ENCODE measurements at places on chromosomes 3 and 15. TPM values are rescaled to one million over a fixed set of nuclear protein-coding genes. Genes with fewer than 3 reads are reported as not detected.

DNA sequence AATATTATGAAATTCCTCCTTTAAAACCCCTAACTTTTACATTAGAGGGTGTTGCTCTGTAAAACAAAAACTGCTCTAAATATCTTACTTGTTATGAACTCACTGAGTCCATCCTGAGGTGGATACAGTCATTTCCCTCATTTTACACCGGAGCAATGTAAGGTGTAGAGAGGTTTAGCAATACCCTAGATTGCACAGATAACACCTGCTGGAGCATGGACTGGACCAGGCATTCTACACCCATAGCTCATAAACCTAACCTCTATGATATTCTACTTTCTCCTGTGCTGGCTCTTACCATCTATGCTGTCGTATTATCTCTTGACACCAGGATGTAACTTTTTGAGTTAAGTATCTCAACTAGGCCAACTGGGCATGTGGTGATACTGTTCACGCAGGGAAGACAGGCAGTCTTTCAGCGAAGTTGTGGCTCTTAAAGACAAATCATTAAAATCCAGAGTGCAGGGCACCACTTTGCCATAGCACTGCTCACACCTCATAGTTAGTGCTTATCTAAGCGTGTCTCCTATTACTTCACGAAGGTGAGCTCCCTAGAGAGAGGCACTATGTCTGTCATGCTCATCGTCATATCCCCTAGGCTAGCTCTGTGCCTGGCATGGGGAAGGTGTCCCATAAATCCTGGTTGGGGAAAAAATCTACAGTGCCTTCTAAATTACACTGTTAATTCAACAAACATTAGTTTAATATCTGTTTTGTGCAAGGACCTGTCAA lies 100.1 kb upstream of the SLC2A2 start:
- no peak overlapping the region for H3K4me3 ChIP-seq
- no peaks in the 10 kb centered on the region for H3K36me3 ChIP-seq
- no peaks in the 10 kb centered on the region for H3K27me3 ChIP-seq

- no peaks in the 10 kb centered on the region for H3K36me3 ChIP-seq
- DNase-seq = no peak
- H3K27me3 ChIP-seq = peaks cover 39% of the 10 kb centered on the region
Observed at GRCh38 chr3:24829629-24830229, 335.1 kb upstream of the THRB start.

- no peaks in the 10 kb centered on the region for H3K4me1 ChIP-seq
- H3K4me3 ChIP-seq = no peak overlapping the region
- H3K27me3 ChIP-seq = no peaks in the 10 kb centered on the region
- no peak for DNase-seq
- no peaks in the 10 kb centered on the region for H3K36me3 ChIP-seq
Observed at GRCh38 chr15:73165435-73165834, 113.2 kb downstream of the NEO1 start.

- no peaks in the 10 kb centered on the region for H3K27me3 ChIP-seq
- no peak for DNase-seq
- no peak overlapping the region for H3K27ac ChIP-seq
- no peak overlapping the region for H3K4me3 ChIP-seq
- H3K4me1 ChIP-seq = peaks cover 6% of the 10 kb centered on the region
Observed at GRCh38 chr3:64203216-64203615, 22.1 kb downstream of the PRICKLE2 start.

- H3K4me3 ChIP-seq = no peak overlapping the region
- no peak overlapping the region for H3K27ac ChIP-seq
- H3K4me1 ChIP-seq = no peaks in the 10 kb centered on the region
- H3K27me3 ChIP-seq = no peaks in the 10 kb centered on the region
- H3K36me3 ChIP-seq = no peaks in the 10 kb centered on the region
- DNase-seq = no peak
Observed at GRCh38 chr3:34808287-34808686, 831.0 kb upstream of the ARPP21 start.

DNA sequence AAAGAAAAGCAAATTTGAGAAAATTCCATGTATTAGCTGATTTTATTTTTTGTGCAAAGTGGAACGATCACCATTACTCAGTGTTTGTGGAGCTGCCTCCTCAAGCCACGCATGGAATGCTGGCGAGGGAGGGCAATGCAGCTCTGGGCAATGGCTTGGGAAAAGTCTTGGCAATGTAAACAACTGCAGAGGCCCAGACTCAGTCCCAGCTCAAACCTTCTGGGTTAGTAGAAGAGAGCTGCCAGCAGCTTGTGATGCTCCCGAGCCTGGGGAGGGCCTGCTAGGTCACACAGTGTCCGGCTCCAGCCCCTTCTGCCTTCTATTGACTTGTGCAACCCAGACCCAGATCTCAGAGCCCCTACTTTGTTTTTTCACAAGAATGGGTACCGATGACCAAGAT lies 4.3 kb downstream of the EPHB1 start:
- H3K27ac ChIP-seq = no peak overlapping the region
- no peaks in the 10 kb centered on the region for H3K36me3 ChIP-seq

DNA sequence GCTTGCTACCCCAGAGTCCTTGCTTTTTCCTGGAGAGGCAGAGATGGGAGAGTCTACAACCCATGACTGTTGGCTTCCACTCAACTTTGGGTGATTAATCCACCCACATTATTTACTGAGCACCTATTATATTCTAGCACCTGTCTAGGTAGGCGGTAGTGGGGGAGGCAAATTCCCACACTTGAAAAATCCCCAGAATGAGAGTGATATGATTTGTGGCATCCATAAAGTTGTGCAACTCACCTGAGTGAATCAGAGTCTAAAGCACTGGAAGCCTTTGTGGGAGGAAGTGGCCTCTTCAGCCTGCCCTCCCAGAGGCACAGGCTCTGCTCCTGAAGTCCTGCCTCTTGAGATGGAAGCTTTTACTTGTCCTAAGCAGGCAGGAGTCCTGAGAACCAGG lies 40.4 kb upstream of the CTNNB1 start:
- no peaks in the 10 kb centered on the region for H3K27me3 ChIP-seq
- no peaks in the 10 kb centered on the region for H3K36me3 ChIP-seq
- no peaks in the 10 kb centered on the region for H3K4me1 ChIP-seq
- H3K27ac ChIP-seq = no peak overlapping the region
- no peak overlapping the region for H3K4me3 ChIP-seq

GRCh38 chr15:85649372-85649771 lies 145.4 kb downstream of the KLHL25 start:
- H3K36me3 ChIP-seq = peaks cover 2% of the 10 kb centered on the region
- peak; percentile 74 for DNase-seq
- H3K4me1 ChIP-seq = peaks cover 17% of the 10 kb centered on the region
- no peaks in the 10 kb centered on the region for H3K27me3 ChIP-seq

DNA sequence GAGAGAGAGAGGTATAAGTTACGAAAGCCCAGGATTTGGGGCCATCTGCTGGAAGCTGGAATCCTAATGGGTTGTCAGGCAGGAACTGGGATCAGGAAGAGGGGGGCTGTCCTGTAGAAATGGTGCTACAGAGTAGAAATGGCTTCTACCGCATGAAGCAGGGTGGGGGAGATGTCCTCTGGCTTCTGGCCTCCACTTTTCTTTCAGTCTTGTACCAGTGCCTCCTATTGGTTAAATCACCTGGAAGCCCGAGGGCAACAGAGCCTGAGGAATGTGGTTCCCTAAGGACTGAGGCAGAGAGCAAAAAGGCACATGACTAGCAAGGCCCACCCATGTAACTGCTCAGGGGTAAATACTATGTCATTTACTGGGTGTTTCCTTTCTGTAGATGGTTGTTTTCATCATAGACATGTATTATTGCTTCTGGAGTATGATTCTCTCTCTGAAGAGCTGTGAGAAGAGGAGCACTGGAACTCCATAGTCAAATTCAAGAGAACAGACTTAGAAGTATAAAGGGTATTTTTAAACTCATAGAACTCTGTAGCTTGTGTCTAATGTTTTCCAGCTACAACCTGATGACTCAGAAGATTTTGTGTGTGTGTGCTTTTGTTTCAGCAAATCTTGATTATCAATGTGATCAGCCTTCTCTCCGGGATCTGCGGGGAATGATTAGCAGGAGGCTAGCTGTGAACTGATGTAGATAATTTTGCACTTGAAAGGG lies 20.2 kb upstream of the MITF start:
- H3K27ac ChIP-seq = no peak overlapping the region
- peaks cover 10% of the 10 kb centered on the region for H3K27me3 ChIP-seq
- no peak for DNase-seq
- no peaks in the 10 kb centered on the region for H3K4me1 ChIP-seq
- no peaks in the 10 kb centered on the region for H3K36me3 ChIP-seq

- no peak overlapping the region for H3K27ac ChIP-seq
- H3K4me1 ChIP-seq = no peaks in the 10 kb centered on the region
- H3K36me3 ChIP-seq = no peaks in the 10 kb centered on the region
- no peak for DNase-seq
- H3K4me3 ChIP-seq = no peak overlapping the region
Observed at GRCh38 chr3:136267235-136267634, 17.1 kb downstream of the PCCB start.

- no peaks in the 10 kb centered on the region for H3K36me3 ChIP-seq
- H3K4me3 ChIP-seq = no peak overlapping the region
- no peak for DNase-seq
- H3K27me3 ChIP-seq = no peaks in the 10 kb centered on the region
- no peak overlapping the region for H3K27ac ChIP-seq
Observed at GRCh38 chr3:83248454-83248853, 1487.0 kb upstream of the GBE1 start.

DNA sequence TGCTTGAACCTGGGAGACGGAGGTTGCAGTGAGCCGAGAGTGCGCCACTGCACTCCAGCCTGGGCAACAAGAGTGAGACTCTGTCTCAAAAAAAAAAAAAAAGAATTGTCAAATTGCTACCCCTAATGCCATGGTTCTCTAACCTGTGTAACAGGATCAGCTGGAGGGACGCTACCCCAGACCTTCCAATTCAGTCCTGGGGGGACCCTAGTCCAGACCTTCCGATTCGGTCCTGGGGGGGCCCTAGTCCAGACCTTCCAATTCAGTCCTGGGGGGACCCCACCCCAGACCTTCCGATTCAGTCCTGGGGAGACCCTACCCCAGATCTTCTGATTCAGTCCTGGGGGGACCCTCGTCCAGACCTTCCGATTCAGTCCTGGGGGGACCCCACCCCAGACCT lies 29.8 kb upstream of the MUC20 start:
- H3K4me1 ChIP-seq = peaks cover 5% of the 10 kb centered on the region
- no peaks in the 10 kb centered on the region for H3K27me3 ChIP-seq
- no peak overlapping the region for H3K4me3 ChIP-seq
- peaks cover 7% of the 10 kb centered on the region for H3K36me3 ChIP-seq
- H3K27ac ChIP-seq = no peak overlapping the region

- H3K36me3 ChIP-seq = no peaks in the 10 kb centered on the region
- H3K27ac ChIP-seq = no peak overlapping the region
- DNase-seq = peak; percentile 41
- H3K27me3 ChIP-seq = no peaks in the 10 kb centered on the region
Observed at GRCh38 chr3:39000008-39000450, 51.7 kb downstream of the SCN11A start.

- peaks cover 6% of the 10 kb centered on the region for H3K27me3 ChIP-seq
- H3K27ac ChIP-seq = no peak overlapping the region
- DNase-seq = no peak
- no peaks in the 10 kb centered on the region for H3K4me1 ChIP-seq
- no peaks in the 10 kb centered on the region for H3K36me3 ChIP-seq
- no peak overlapping the region for H3K4me3 ChIP-seq
Observed at GRCh38 chr15:37130356-37130755, 30.0 kb upstream of the MEIS2 start.

- H3K36me3 ChIP-seq = no peaks in the 10 kb centered on the region
- no peaks in the 10 kb centered on the region for H3K27me3 ChIP-seq
- peaks cover 9% of the 10 kb centered on the region for H3K4me1 ChIP-seq
- H3K27ac ChIP-seq = peak within 1 kb of the TSS; percentile 88
- H3K4me3 ChIP-seq = peak within 1 kb of the TSS; percentile 75
- DNase-seq = peak; percentile 88
Observed at GRCh38 chr15:23565395-23566070, at the start of gene MKRN3. MKRN3 (plus strand) TSS chr15:23565674; CDS start chr15:23565783, 109 bp downstream.

DNA sequence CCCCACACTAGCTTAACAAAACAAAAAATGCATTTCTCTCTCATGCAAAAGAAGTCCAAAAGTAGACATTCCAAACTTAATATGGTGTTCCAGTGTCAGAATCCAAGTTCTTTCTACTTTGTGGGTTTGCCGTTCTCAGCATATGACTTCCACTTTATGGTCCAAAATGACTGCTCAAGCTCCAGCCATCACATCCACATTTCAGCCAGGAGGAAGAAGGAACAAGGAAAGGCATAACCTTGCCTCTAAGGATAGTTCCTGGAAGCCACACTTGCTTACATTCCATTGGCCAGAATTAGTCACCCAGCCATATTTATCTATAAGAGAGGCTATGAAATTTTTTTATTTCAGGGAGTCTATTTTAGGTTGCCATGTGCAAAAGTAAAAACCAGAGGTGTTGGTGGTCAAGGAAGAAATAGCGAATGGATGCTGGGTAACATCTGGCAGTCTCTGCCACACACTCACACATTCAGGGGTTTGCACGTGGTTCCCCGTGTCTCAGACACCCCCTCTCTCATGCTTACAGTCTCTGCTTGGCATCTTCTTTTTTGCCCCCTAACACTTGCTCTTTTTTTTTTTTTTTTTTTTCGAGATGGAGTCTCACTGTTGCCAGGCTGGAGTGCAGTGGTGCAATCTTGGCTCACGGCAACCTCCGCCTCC lies 69.3 kb downstream of the RPL39L start:
- no peak overlapping the region for H3K27ac ChIP-seq
- H3K27me3 ChIP-seq = no peaks in the 10 kb centered on the region
- H3K36me3 ChIP-seq = no peaks in the 10 kb centered on the region

- H3K36me3 ChIP-seq = no peaks in the 10 kb centered on the region
- H3K4me1 ChIP-seq = no peaks in the 10 kb centered on the region
- no peak overlapping the region for H3K27ac ChIP-seq
- no peaks in the 10 kb centered on the region for H3K27me3 ChIP-seq
- no peak for DNase-seq
- H3K4me3 ChIP-seq = no peak overlapping the region
Observed at GRCh38 chr3:32062950-32063582, 43.4 kb upstream of the GPD1L start.

DNA sequence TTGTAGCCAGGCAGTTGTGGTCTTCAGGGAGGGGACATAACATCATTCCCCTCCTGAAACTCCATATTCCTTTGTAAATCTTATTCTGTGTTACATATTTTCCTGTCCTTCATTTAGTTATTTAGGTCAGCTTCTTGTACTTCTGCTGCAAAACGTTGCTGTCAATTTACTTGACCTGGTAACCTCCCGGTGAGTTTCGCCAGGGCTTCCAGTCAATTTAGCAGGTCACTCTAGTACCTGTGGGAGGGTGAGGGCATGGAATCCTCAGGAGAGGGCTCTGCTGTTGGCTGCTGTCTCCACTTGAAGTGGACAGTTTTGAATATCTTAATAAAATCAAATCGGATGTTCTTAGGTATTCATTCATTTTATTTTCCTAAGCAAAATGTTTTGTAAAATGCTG lies 29.6 kb downstream of the FNDC3B start:
- no peak overlapping the region for H3K27ac ChIP-seq
- no peak overlapping the region for H3K4me3 ChIP-seq
- peaks cover 23% of the 10 kb centered on the region for H3K36me3 ChIP-seq
- peaks cover 16% of the 10 kb centered on the region for H3K4me1 ChIP-seq

GRCh38 chr3:54719914-54720313 lies 207.9 kb downstream of the LRTM1 start:
- DNase-seq = no peak
- H3K4me1 ChIP-seq = no peaks in the 10 kb centered on the region
- H3K27me3 ChIP-seq = no peaks in the 10 kb centered on the region
- H3K27ac ChIP-seq = no peak overlapping the region
- H3K36me3 ChIP-seq = no peaks in the 10 kb centered on the region

GOLGA8G gene
- not detected for total RNA-seq

BMF gene
- total RNA-seq = 31.0 TPM

RBMS3 gene
- total RNA-seq = 32.3 TPM

RETNLB gene
- not detected for total RNA-seq

SCN11A gene
- total RNA-seq = 0.20 TPM

All from astrocyte (in vitro differentiated cells and primary cell).